ENCODE measurements at places on chromosomes 2 and 18.

GRCh38 chr18:44599412-44599811 is 81.3 kb upstream of the SETBP1 start:
- DNase-seq: no peak

DNA sequence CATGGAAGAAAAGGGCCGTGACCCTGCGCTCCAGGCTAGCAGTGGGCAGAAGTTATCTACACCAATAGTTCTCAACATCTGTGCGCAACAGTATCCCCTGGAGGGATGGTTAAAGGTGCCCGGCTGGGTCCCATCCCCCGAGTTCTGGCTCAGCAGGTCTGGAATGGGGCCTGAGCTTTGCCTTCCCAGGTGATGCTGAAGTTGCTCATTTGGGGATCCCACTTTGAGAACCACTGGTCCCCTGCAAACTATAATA is 31.1 kb downstream of the DNMT3A start:
- DNase-seq: no peak

DNA sequence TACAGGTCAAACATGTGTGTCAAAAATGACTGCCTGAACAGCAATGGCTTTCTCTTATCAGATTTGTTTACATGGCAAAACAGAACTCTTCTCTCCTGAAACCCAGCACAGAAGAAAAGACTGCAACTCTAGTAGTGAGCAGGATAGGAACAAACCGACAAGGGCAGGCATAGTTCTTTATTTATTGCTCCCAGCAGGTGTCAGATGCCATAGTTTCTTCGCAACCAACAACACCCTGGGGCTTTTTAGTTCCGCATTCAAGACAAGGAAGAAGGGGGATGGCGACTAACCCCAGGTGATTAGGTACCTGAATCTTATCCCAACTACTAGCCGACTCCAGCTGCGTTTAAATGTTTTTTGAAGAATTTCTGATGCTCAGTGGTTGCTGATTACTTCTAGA is 367.5 kb upstream of the FIGN start:
- no peak for DNase-seq

- DNase-seq: no peak
Observed at GRCh38 chr18:22549260-22549937, 131.7 kb upstream of the CTAGE1 start.

GRCh38 chr2:127025359-127026166 is 81.4 kb downstream of the BIN1 start:
- peak; percentile 82 for DNase-seq

- DNase-seq: no peak
Observed at GRCh38 chr2:18396329-18397010, 164.0 kb downstream of the RDH14 start.

DNA sequence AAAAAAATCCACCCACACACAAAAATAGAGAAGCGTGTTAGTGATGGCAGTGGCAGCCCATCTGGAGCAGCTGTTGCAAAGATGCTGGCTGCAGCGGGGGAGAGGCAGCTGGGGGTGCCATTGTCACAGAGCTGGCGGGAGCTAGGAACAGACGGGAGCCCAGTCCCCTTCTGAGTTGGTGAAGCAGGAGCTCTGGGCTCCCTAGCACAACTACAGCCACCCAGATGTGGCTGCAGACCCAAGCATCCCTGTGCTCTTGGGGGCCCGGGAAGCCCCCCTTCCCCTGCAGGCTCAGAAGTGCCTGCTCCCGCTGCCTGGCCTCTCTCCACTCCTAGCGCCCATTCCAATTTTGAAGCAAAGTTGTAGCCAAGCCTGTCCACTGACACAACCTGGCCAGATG is 366.6 kb upstream of the MC4R start:
- DNase-seq: no peak

DNA sequence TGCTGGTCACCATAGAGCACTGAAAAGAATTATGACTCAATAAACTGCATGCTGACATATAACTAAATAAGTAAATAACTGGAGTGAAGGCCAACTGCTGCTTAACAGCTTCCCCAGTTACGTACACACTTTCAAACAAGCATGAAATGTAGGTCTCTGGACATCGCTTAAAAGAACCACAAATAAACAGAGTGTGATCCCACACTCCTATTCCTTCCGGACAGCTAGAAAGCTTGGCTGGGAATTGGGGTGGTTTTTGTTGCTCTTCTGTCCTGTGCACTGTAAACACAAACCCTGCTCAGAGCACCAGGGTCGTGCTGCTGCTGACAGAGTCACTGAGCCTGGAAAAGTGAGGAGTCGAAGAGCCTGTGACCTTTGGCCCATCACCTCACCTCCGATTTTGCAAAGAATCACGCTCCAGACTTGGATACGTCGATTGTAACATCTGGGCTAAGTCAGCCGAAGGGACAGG is 162.7 kb upstream of the NT5C1B start:
- peak; percentile 33 for DNase-seq

DNA sequence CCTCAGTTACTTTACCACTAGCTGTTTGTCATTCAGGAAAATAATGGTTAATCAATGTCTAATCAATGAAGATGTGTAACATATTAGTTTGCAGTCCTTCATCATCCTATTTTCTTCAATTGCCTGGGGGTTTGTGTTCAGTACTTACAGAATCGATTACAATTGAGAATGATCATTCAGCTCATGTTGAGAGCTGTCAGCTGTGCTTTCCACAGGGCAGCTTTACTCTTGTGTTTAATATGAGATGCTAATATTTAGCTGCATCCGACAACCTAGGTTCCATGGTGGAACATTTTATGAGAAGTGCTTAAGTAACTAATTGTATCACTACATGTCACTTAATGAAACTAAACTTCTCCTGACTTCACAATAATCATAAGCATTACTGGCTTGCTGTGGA is 191.9 kb downstream of the GRB14 start:
- DNase-seq: no peak

DNA sequence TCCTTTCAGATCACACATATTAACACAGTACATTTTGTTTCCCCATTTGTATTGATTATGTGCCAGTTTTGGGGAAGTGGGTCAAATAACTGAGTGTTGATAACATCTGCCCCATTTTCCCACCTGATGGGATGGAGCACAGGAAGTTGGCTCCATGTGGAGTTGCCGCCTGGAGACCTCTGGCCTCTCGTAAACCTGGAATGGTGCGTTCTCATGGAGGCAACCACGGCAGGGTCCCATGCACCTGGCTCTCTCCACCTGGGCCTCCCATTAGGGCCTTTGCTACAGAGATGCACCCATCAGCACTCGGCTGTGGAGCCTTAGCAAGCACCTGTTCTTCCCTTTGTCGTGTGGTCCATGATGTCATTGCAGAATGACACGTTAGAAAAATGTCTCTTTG is 130.6 kb downstream of the MBP start:
- no peak for DNase-seq

GRCh38 chr2:235050980-235051351 is 99.1 kb downstream of the SH3BP4 start:
- DNase-seq: no peak

- DNase-seq: no peak
Observed at GRCh38 chr2:65931056-65931455, 498.7 kb upstream of the SPRED2 start.

DNA sequence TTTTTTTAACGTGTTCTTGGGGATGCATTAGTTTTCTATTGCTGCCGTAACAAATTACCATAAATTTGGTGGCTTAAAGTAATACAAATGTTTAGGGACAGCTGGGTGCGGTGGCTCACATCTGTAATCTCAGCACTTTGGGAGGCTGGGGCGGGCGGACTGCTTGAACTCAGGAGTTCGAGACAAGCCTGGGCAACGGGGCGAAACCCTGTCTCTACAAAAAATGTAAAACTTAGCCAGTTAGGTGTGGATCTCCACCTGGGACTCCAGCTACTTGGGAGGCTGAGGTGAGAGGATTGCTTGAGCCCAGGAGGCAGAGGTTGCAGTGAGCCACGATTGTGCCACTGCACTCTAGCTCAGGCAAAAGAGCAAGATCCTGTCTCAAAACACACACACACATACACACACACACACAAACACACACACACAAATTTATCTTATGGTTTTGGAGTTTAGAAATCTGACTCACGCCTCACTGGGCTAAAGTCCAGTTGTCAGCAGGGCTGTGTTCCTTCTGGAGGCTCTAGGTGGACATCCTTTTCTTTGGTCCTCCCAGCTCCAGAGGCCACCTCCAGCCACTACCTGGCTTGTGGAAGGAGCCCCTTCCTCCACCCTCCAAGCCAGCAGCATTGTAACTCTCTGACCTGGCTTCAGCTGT is 76.1 kb downstream of the SEPTIN10 start:
- DNase-seq: no peak

DNA sequence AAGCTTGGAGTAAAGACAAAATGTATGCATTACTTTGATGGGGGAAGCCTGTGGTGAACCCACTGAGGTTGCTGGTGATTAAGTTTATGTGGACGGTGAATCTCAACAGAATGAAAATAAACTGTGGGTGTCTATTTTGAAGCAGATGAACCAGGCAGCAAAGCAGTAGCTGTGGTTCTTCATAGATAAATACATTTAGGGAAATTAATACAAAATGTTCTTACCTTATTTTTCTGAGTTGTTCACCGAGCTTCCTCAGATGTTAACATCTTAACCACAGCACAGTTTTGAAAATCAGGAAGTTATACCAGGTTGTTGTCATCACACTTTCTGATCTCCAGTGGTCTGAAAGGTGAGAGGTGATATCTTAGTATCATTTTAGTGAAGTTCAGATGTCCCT is 53.9 kb downstream of the NCK2 start:
- DNase-seq: no peak

DNA sequence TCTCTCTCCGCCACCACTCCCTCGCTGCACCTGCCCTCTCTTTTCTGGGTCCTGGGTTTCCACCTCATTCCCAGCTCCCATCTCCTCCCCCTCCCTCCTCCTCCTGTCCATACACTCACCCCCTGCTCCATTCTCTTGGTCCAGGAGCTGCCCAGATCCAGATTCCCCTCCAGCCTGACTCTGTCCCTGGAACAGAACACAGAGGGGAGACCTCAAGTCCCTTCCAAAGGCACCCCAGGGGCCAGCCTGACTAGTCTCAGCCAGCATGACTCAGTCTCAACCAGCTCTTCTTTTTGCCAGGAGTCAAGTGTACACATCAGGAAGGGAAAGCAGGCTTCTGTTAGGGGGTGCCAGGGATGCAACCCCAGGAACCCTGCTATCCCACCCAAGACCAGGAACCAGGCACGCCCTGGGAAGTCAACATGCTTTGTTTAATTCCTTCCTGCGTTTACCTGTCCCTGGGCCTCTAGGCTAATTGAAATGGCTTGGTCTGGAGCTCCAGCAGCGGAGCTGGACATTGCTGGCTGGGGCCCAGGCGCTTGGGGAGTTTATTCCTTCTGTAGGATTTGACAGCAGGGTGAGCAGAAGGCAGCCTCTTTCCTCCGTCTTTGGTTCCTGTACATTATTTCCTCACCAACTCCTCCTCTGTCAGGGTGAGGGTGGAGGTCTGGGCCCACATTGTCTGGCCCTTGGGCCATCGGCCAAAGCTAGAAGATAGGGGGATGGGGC is 28.4 kb upstream of the SELENOI start:
- DNase-seq: no peak

DNA sequence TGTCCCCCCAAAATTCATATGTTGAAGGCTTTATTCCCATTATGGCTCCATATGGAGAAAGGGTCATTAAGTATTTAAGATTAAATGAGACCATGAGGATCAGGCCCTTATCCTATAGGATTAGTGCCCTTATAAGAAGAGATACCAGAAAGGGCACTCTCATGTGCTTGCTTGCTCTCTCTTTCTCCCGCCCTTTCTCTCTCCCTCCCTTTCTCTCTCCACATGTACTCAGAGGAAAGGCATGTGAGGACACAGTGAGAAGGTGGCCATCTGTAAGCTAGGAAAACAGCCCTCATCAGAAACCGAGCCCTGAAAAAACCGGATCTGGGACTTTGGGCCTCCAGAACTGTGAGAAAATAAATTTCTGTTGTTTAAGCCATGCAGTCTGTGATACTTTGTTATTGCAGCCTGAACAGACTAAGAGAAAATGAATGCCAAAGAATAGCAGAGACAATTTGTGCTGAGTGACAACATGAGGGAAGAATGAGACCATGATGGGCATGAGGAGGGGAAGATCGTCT is 300.0 kb upstream of the SLC39A10 start:
- no peak for DNase-seq

GRCh38 chr2:129798301-129798581 is 181.2 kb upstream of the RAB6C start:
- DNase-seq: no peak

- peak; percentile 13 for DNase-seq
Observed at GRCh38 chr2:159968279-159968900, 94.0 kb downstream of the PLA2R1 start.

GRCh38 chr2:27441958-27442919 is at the start of gene KRTCAP3:
KRTCAP3 (plus strand) TSS chr2:27442381; CDS start chr2:27442413, 32 bp downstream.
- peak; percentile 76 for DNase-seq

DNA sequence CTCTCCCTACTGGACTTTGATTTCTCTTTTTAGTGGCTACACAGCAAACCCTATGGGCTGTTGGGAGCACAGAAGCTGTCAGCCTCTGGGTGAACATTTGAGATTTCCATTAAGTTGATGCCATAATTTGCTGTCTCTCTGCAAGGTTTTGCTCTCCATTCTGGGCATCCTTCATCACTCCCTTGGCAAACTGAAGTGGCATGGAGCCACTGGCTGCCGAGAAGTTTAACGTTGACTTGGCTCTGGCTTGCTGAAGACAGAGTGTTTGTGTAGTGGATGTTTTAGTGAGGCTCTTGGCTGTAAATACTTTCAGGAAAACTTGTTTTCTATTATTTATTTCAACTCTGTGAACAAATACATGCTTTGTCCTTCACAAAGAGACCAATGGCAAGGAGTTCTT is 91.5 kb downstream of the ALK start:
- no peak for DNase-seq

GRCh38 chr2:66544258-66544657 is 109.3 kb downstream of the MEIS1 start:
- DNase-seq: no peak
